Stimulated activated CD8-positive, alpha-beta memory T cell treated with anti-CD3 and anti-CD28 coated beads, Interleukin-7, amount 100 ng/mL, for 1 hour (primary cell): ENCODE measurements at places on chromosomes 4 and X.

GRCh38 chr4:793093-793861 is 32.7 kb downstream of the CPLX1 start:
- DNase-seq, result no peak

DNA sequence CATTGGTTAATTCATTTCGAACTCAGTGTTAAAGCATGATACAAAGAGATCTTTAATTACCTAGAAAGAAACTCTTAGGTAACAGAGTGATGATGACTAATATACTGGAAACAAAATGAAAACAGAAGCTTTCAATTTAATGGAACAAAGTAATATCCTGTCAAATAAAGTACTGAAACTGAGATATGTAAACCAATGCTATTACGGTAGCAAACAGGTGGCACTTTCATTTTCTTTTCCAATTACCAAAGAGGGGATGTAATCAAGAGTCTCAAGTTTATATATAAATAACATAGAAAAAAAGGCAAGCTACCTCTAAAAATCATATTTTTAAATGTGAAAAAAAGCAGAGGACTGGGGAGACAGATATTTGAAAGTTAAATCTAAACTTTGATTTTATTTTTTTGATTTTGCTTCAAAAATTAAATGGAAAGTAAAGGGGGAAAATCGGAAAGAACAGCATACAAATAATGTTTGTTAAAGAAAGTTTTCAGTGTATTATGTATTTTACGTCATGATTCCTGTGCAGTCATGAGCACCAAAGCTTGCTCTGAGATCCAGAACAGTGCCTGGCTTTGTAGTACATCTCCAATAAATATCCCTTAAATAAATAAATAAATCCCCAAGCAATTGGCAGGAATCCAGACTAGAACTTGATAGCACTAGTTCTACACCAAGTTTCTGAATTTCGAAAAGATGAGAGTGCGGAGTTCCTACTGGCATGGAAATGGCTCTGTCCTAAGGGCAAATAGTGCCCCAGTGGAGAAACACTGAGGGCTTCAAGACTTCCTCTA is 25.0 kb upstream of the RAPGEF2 start:
- DNase-seq, result no peak

DNA sequence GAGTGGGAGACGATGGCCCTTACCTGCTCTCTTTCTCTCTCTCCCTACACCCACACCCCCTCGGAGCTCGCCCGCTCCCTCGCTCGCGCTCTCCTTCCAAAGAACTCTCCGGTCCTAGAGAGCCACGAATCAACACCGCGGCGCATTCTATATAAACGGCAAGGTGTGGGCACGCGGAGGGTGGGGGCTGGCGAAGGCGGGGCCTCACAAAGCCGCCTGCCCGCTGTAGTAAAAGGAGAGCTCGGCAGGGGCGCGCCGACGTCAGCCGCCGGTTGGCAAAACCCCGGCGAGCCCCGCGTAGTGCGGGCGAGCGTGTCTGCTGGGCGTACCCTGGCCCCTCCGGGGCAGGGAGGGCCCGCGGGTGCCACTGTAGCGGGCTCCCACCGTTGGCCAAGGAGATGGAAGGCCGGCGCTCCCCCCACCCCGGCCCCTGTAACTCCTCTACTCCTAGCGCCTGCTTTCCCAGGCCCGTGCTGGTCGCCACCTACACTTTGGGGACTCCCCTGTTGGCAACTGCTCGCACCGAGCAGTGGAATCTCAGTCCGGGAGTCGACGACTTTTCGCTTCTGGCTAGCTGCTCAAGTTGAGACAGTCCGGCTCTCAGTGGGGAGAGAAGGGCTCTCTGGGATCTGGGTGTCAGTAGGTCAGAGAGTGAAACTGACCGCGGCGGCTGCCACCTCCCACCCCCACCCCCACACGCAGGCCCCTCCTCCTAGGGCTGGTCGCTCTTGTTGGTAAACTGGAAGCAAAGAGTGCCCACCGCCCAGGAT is 325.5 kb upstream of the F9 start:
- DNase-seq, result no peak

- no peak for DNase-seq
Observed at GRCh38 chr4:78553043-78553396, 1.4 kb downstream of the ANXA3 start.

DNA sequence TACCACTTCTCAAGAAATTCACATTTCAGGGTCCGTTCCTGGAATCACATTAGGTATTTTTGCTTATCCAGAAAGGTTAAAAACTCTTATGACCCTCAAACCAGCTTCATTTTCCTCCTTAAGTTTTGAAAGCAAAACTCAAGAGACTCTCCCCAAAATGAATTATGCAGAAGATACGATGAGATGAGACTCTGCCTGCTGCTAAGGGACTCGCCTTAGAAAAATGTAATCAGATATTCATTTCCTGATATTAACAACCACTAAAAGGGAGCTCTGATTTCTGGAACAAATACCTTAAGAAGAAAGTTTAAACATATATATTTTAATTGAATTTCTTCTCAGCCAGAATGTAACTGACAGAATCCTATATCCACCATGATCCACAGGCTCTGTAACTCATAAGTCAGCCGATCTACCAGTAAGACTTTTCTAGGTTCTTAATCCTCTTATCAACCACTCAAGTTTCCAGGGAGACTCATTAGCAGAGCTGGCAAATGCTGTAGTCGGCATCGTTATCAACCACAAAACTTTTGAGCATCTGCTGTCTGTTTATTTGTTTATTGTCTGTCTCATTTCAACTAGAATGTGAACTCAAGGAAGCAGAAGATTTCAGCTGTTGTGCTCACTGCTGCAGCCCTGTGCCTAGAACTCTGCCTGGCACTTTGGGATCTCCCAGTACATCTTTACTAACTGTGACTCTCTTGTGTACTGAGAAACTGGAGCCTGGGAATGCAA is 112.5 kb downstream of the LDB2 start:
- no peak for DNase-seq

- DNase-seq, result no peak
Observed at GRCh38 chrX:16445166-16445752, 204.7 kb upstream of the S100G start.

DNA sequence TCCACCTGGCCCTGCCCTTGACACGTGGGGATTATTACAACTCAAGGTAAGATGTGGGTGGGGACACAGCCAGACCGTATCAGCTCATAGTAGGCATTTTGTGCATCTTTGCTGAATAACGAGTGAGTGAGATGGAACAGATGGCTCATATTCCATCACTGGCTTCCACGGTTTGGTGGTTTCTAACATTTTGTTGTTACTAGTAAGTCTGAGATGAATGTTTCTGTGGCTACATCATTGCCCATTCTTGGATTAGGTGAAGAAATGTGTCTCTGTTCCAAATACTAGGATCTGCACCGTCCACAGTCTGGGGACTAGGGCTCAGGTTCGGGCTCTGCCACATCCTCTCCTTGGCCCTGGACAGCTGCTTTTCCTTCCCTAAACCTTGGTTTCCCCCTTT is 3.6 kb downstream of the ABLIM2 start:
- no peak for DNase-seq

DNA sequence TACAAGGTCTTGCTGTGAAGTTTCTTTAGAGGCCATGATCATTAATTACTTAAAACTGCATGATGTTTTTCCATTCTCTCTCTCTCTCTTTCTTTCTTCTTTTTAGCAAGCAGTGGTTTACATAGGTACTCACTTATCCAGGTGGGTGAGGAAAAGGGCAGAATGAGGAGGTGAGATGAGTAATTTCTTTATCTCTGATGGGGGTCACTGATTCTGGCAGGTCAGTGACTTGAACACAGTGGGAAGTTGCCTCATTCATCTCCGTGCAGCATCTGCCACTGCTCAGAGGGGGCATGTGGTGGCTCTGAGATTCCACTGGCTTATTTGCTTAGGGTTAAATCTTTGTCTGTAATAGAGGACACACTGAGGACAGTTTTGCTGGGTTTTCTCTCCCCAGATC is 62.6 kb downstream of the FAM114A1 start:
- DNase-seq, result no peak

DNA sequence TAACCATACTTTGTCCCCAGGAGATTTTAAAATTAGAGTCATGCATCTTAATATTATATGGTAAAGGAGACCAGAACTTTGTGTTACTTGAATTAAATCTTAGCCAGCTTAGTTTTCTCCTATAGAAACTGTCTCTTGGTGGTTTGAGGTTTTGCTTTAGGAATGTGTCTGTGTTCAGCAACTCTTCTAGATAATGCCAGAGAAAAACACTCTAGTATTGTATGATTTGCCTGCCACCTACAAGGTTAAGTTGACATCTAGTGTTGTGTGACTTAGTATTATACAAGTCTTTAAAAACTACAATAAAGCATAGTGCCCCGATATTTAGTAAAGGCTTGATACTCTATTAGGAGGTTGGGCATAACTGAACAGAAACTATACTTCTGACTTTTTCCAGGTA is 2.1 kb downstream of the UGT8 start:
- DNase-seq, result no peak

DNA sequence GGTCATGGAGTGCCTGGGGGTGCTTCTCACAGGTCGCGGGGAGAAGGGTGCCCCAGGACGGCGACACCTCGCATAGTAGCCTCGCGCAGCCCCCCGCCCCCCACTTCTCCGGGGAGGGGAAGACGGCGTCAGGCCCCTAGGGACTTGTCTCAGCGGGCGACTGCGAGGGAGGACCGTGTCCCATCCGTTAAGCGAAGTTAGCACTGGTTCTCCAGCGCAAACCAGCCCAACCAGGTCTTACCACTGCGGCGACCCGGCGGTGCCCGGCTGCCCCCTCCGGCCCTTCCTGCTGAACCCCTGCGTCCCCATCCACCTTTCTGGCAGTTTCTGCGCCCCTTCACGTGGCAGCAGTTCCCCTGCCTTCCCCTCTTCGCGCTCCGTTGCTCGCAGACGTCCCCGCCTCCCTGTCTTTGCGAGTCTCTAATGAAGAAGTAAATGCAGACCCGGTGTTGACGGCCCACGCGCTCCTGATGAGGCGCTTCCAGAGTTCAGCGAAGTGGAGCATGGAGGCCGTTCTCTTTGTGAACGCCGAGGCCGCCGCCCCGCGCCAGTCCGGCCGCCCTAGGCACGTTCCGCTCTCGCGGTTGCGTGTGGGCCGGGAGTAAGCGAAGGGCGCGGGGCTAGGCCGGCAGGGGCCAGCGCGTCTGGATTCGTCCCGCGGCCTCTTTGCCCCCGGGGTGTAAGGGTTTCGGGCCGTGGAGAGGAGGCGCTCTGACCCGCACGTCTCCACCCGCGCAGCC is 3.0 kb downstream of the SLIT2 start:
- no peak for DNase-seq

GRCh38 chr4:182644683-182645050 is 272.5 kb downstream of the DCTD start:
- no peak for DNase-seq

GRCh38 chrX:137896123-137896522 is 330.2 kb downstream of the ZIC3 start:
- DNase-seq, result no peak

DNA sequence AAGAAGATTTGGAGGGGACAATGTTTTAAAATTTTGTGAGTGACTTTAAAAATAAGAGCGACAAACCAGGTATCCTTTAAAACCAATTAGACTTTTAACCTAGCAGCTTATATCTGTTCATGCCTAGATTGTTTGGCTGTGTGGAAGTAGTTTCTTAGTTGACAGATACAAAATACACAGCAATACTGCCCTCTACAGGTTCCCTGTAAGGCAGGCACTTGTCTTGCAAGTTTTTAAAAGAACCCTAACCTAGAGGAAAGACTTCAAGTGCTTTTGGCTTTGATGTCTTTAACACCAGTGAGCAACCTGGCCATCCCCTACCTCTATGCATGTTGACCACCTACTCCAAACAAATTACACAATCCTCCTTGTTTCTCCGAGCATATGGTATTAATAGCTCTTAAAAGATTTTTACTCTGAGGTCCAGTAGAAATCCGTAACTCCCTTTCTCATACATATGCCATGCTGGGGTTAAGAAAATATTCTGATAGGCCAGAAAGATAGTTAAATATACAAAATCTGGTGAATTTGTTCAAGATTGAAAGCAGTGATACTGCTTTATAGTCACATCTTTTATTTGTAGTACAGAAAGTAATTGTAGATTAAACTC is 273.0 kb downstream of the ARHGAP24 start:
- DNase-seq, result no peak

DNA sequence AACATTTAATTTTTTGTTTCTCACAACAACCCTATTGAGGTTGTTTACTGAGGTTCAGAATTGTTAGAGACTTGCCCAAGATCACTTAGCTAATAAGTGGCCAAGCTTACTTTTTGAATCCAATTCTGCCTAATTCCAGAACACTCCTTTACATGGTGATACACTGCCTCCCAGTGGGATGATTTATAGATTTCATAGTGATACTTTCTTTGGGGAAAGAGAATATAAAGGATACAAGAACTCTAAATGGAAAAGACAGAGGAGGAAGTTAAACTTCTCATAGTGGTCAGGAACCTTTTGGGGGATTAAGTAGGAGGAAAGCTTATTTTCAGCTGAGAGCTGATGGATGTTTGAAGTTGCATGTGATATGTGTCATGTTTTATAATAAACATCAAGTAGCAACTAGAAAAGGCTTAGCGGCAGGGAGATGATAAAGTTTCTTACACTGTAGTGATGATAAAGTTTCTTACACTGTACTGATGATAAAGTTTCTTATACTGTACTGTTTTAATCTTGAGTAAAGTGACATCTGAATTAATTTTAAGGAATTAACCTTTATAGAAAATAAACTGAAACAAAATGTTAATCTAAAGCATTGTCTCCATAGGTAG is 15.3 kb downstream of the STAG2 start:
- DNase-seq, result no peak

GRCh38 chr4:13007802-13008470 is 476.2 kb downstream of the RAB28 start:
- DNase-seq, result no peak

GRCh38 chr4:168449719-168450452 is 30.4 kb downstream of the DDX60L start:
- no peak for DNase-seq

DNA sequence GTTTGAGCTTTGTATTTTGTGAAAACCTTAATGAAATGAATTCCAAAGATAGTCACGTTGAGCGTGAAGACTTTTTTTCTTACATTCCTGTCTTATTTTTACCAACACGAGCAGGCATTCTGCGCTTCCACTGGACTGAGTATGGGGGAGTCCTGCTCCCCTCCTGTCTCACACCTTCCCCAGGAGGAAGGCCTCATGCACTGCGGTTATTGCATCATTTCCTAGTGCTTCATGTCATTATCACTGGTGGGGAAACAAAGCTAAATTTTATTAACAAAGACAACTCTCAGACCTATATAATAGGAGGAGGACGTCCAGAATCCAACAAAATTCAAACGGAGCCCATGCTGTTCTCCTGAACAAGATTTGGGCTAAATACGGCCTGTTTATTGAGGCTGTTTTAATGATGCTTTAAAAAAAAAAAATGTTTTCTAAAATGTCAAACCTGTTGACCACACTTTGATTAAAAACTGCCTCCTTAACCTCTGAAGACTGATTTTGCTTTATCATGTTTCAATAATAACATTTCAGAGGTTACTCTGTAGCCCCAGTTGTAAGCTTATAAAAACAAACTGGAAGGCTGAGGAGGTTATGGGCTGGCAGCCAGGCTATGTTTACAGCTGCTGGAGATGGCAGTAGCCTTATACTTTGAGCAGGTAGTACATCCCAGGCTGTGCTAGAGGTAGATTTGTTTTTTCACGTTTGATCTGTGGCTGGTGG is 118.0 kb downstream of the SOWAHB start:
- DNase-seq, result no peak

- DNase-seq, result no peak
Observed at GRCh38 chrX:21295246-21295820, 78.9 kb upstream of the CNKSR2 start.
